ENCODE measurements at places on chromosomes 7 and 10. TPM values are rescaled to one million over a fixed set of nuclear protein-coding genes. Genes with fewer than 3 reads are reported as not detected.

WASHC2A gene
- 32.5 TPM for total RNA-seq

HOXA7 gene
- 0.18 TPM for total RNA-seq

HKDC1 gene
- total RNA-seq = under 0.01 TPM

ANKRD61 gene
- under 0.01 TPM for total RNA-seq

CYP3A4 gene
- not detected for total RNA-seq

FZD8 gene
- 3.6 TPM for total RNA-seq

LRRC61 gene
- total RNA-seq = not detected

FAM25G gene
- total RNA-seq = not detected

CYP3A7 gene
- not detected for total RNA-seq

GRB10 gene
- 15.1 TPM for total RNA-seq

PALD1 gene
- under 0.01 TPM for total RNA-seq

CUBN gene
- 0.83 TPM for total RNA-seq

PPP3CB gene
- total RNA-seq = 40.0 TPM

MCM10 gene
- total RNA-seq = 11.8 TPM

PNLIPRP1 gene
- total RNA-seq = not detected

ANXA7 gene
- total RNA-seq = 120 TPM

OPN4 gene
- total RNA-seq = not detected

HGF gene
- total RNA-seq = 50.9 TPM
